Muscle of arm (tissue), 14 donors: ENCODE measurements at places on chromosomes 2 and 18.
A peak's percentile ranks its signal among the peaks of the same experiment; 100 is the strongest.

DNA sequence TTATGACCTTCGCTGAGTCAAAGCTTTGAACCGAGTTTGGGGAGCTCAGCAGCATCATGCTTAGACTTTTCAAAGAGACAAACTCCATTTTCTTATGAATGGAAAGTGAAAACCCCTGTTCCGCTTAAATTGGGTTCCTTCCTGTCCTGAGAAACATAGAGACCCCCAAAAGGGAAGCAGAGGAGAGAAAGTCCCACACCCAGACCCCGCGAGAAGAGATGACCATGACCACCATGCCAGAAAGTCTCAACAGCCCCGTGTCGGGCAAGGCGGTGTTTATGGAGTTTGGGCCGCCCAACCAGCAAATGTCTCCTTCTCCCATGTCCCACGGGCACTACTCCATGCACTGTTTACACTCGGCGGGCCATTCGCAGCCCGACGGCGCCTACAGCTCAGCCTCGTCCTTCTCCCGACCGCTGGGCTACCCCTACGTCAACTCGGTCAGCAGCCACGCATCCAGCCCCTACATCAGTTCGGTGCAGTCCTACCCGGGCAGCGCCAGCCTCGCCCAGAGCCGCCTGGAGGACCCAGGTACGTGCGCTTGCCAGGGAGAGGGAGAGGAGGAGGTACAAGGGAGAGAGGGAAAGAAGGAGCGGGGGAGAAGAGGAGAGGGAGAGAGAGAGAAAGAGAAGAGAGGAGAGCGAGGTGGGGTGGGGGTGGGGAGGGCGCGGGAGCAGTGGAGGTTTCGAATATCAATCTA lies at the start of gene DLX1:
Gene DLX1 (plus strand): TSS at position 48 of the 700 bp plus-strand sequence. CDS start 171 bp downstream, at position 219.
- no peak for DNase-seq

DNA sequence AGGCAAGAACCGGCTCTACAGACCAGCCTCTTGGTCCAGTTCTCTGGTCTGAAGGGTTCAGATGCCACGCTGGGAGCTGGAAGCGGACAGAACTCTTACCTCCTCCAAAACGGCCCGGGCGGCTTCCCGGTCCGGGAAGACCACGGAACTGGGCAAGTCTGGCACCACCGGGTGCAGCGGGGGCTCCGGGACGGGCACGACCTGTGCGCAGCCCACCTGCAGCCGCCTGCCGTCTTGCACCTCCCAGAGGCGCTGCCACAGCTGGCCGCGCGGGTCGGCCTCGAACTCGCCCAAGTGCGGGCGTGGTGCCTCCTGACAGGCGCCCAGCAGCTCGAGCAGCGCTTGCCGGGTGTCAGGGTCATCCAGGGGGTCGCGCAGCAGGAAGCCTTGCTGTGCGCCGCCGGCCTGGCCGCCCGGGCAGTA lies 773 bp downstream of the CMPK2 start:
- DNase-seq, result peak; percentile 25

DNA sequence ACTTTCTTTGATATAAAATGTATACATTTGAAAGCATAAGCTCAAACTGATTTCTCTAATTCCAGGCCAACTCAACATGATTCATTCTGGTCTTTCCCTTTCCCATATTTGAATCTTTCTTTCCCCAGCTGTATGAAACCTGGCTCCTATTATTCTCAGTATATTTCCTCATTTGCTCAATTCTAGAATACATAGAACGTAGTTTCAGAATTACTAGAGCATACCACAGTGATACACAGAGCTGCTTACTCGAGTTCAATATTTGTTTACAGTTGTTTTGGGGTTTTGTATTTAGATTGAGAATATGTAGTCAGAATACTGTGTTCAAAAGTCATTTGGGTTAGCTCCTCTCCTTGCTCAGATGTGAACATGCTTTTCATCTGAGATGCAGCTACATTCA lies 43.0 kb downstream of the TNFRSF11A start:
- no peak for DNase-seq

DNA sequence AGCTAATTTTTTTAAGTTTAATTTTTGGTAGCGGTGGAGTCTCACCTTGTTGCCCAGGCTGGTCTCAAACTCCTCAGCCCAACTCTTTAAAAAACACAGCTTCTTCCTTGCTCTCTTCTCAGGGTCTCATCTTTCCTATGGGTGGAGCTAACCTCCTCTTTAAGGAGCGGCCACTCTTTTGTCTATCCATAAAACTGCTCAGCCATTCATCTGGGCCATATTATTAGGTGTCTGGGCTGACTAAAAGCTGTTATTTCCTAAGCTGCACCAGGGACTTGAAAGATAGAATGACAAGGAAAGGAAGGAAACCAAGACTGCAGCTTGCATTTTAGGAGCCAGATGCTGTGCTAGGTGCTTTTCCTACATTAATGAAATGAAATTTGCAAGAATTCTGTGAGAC lies 35.8 kb upstream of the THOC1 start:
- no peak for DNase-seq
